Jurkat, Clone E6-1 (cell line): ENCODE measurements at places on chromosomes 4 and X.

- no peak for DNase-seq
Observed at GRCh38 chr4:48665555-48666186, 114.4 kb downstream of the FRYL start.

DNA sequence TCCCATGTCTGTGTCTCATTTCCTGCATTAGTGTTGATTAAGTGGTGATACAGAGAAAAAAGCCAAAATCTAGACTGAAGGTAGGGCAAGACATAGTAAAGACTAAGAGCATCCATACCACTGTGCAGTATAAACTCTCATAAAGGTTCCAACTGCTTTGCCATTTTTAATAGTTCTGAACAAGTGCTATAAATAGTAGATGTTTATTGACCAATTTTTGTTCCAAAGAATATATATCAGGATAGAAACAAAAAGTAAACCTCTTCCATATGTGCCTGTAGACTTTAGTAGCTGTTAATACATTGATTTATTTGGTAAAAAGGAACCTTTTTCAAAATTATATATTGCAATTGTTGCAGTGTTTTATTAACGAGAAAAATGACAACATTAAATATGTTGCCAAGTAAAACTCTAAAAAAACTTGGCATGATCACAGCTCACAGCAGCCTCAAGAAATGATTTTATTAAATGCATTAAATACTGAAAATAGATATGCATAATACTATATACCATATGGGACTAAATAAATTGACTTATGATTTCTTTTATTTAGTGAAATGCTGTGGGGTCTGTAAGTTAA, 22.3 kb upstream of the AASDH start:
- no peak for DNase-seq

GRCh38 chr4:177239878-177240277, 69.8 kb upstream of the NEIL3 start:
- no peak for DNase-seq

DNA sequence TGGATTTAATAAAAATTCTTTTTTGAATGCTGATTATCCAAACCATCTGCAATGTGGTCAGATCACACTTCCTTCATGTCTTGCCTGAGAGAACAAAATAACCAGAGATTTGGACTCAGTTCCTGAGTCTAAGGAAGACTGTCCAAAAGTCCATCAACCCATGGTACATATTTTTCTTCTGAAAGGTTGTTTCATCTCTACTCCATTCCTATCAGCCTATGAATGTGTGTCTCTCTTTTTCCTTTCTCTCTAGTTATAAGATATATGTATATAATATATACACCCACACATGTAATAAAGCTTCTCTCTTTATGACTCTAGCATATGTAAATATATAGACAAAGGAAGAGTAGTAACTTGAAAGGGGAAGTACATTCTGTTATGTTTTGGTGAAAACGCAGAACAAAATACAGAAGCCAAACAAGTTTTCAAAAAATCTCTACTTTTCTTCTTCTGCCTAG, 226.9 kb downstream of the ARHGAP24 start:
- DNase-seq = no peak

GRCh38 chr4:41857226-41857641, 78.0 kb upstream of the TMEM33 start:
- no peak for DNase-seq

- DNase-seq = peak; percentile 5
Observed at GRCh38 chr4:154854362-154854761, 73.3 kb downstream of the RBM46 start.

GRCh38 chr4:82809619-82810018, 11.0 kb upstream of the SCD5 start:
- DNase-seq = no peak
